ENCODE measurements at places on chromosomes 6 and 20.
A peak's percentile ranks its signal among the peaks of the same experiment; 100 is the strongest.

- no peak for DNase-seq
Measured at GRCh38 chr6:14412026-14412425, 294.5 kb downstream of the CD83 start.

DNA sequence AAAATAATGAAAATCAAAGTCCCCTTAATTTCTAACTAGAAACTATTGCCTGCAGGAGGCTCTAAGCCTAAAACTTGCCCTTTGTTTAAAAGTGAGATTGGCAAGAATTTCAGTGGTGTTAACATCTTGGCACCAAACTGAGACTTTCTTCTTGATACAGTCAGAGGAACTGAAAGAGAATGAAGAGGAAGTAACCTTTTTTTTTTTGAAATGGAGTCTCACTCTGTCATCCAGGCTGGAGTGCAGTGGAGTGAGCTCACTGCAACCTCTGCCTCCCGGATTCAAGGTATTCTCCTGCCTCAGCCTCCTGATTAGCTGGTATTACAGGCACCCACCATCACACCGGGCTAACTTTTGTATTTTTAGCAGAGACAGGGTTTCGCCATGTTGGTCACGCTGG is 3.6 kb downstream of the DOP1A start:
- no peak for DNase-seq

GRCh38 chr6:149127212-149127611 is 190.3 kb upstream of the TAB2 start:
- DNase-seq = no peak

DNA sequence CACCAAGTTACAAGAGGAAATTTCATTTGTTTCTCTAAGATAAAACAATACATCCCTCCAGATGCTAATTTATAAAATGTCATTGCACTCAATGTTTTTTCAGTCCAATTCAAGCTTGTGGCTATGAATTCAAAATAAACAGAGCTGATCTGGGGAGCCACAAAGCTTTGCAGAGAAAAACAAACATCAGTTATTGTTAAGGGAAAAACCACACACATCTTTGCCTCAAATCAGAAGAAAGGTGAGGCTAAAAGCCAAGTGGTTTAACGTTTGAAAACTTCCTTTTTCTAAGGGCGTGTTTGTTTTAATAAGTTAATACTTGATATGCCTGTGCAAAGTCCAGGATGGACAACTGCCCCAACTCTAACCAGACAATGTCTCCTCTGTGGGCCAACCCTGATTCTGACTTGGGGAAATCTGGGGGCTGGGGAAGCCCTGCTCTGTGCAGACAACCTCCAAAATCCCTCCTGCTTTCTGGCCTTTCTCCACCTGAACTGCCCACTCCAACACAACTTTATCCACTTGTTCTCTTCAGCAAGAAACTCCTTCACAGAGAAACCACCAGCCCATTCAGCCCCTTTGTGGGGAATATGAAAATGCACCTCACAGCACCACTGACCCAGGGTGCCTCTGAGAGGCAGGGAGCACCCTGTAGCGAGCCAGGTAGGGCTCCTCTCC is 44.6 kb upstream of the NT5E start:
- no peak for DNase-seq

DNA sequence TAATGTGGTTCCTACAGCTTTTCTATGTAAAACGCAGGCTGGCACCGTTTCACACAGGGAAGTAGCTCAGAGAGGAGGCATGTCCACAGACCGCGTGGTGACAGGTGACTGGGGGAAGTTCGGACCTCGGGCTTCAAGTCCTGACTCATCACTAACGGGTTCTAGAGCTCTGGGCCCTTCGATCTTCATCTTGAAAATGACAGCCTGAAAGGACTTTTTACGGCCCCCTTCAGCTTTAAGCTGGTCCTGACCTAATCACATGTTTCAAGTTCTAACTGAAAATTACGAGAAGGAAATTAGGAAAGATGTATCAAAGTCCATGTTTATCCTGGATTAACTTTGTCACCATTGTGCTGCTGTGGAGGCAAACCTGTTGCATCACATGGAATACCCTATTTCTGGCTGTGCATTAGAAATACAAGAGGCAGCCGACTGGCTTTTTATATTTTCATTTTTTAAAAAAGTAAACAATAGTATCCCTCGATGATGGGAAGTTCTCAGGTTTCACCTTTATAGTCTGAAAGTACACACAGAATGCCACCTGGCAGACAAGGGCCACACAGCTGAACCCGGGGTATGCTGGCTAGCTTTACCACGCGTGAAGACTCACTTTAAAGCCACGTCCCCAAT is 2.0 kb downstream of the MAN1A1 start:
- DNase-seq = no peak

GRCh38 chr6:137430954-137431353 is 63.2 kb downstream of the OLIG3 start:
- no peak for DNase-seq

- no peak for DNase-seq
Measured at GRCh38 chr6:78268591-78269452, 598.5 kb upstream of the IRAK1BP1 start.

DNA sequence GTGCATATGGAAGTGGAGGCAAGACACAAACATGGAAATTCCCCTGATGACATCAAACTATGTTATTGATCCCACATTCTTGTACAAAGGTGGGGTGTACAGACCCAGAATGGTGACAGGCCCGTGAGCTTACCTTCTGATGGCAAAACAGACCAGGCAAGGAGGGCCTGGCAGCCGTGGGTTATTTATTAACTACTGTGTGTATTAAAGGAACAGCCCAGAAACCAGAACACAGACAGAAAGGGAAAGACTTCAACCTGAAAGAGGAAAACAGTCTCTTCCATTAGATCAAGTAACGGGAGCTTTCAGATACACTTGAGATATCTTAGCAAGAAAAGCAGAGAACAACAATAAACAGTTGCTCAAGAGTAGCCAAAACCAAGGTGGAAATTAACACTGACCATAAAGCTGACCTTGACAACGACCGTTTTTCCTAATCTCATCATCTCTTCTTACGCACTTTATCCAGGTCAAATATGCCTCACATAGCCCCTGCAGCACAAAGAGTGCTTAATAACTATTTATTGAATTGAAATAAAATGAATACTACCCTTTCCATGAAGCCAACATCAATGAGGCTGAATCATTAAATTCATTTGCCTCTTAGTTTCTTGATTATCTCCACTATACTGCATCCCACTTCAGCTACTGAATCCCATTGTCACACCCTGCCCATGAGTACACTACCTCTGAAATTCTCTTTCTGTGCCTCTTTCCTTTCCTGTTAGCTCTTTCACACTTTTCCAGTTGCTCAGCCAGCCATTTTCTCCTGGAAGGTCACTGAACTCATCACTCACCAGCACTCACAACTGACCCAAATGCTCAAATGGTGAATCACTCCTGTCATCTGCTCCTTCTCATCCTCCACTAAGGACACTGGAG is 67.4 kb downstream of the MOXD1 start:
- DNase-seq = no peak

GRCh38 chr6:96007663-96008062 is 8.1 kb upstream of the FUT9 start:
- DNase-seq = no peak

GRCh38 chr6:111536910-111537527 is 54.0 kb upstream of the REV3L start:
- no peak for DNase-seq

- DNase-seq = no peak
Measured at GRCh38 chr20:58647796-58648501, 3.1 kb upstream of the STX16 start.

DNA sequence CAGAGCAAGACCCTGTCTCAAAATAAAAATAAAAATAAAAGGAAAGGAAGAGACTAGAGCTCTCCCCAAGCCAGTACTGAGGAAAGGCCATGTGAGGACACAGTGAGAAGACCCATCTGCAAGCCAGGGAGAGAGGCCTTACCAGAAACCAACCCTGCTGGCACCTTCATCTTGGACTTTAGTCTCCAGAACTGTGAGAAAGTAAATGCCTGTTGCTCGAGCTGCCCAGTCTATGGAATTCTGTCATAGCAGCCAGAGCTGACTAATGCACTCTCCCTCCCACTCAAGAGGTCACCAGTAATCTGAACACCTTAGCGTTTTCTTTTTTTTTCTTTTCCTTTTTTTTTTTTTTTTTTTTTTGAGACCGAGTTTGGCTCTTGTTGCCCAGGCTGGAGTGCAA is 7.3 kb upstream of the PRPH2 start:
- no peak for DNase-seq

GRCh38 chr6:21823371-21823770 is 229.8 kb downstream of the SOX4 start:
- no peak for DNase-seq

- DNase-seq = no peak
Measured at GRCh38 chr6:160005861-160006540, 37.1 kb downstream of the IGF2R start.

- DNase-seq = no peak
Measured at GRCh38 chr6:5589422-5590141, 328.3 kb downstream of the FARS2 start.

GRCh38 chr6:26660000-26660361 is 435 bp upstream of the ZNF322 start:
- DNase-seq = no peak

GRCh38 chr20:39893003-39893685 is 795.9 kb downstream of the MAFB start:
- no peak for DNase-seq

DNA sequence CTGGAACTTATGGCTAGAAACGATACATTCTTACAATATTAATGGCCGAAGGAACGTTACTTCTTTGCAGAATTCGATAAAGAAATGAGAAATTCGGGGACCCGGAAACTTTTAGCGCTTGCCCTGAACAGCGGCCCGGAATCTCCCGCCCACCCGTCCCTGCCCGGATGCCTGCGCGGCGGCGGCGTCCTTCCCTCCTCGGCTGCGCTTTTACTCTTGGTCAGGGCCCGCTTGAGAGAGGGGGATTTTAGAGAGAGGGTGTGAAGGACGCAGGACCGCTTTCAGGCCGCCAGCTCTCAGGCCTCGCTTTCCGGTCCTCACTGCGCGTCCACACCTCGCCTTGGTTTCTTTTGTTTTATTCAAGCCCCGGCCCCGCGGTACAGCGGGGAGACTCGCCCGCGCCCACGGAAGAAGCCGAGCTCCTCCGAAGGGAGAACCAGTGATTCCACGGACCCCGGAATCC is 243.7 kb downstream of the ARID1B start:
- DNase-seq = no peak

- no peak for DNase-seq
Measured at GRCh38 chr20:60345106-60345505, 386.9 kb downstream of the CDH26 start.

DNA sequence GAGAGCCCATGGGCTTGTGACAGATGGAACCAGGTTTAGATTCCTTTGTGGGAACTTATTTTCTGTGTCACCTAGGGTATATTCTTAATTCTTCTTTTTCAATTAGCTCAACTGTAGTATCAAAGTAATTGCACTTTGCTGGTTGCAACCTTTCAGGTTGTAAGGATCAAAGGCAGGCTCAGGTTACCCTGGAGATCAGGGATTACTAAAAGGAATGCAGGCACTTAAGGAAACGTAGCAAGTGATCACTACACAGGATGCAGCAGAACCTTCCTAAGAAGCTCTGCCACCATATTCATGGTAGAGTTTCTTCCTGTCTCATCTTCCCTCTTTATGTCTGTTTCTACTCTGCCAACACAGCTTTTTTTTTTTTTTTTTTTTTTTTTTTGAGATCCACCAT is 133.2 kb upstream of the JAG1 start:
- DNase-seq = no peak

DNA sequence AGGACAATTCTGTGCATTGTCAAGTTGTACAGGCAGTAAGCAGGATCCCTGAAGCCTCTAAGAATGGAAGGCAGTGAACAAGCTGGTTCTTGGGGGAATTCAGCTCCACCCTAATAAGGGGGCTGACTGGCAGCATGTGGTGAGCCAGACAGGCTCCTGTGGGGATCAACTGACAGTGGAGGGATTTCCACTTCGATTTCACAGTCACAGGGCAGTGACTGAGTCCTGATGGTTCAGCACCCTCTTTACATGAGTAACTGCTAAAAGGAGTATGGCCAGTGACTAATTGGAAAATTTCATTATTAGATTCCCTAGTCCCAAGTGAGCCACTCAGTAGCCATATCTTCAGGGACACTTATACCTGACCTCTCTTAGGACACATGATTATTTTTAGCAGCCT is 78.4 kb downstream of the NDUFAF5 start:
- no peak for DNase-seq

- no peak for DNase-seq
Measured at GRCh38 chr6:137910843-137911456, 43.9 kb downstream of the TNFAIP3 start.

DNA sequence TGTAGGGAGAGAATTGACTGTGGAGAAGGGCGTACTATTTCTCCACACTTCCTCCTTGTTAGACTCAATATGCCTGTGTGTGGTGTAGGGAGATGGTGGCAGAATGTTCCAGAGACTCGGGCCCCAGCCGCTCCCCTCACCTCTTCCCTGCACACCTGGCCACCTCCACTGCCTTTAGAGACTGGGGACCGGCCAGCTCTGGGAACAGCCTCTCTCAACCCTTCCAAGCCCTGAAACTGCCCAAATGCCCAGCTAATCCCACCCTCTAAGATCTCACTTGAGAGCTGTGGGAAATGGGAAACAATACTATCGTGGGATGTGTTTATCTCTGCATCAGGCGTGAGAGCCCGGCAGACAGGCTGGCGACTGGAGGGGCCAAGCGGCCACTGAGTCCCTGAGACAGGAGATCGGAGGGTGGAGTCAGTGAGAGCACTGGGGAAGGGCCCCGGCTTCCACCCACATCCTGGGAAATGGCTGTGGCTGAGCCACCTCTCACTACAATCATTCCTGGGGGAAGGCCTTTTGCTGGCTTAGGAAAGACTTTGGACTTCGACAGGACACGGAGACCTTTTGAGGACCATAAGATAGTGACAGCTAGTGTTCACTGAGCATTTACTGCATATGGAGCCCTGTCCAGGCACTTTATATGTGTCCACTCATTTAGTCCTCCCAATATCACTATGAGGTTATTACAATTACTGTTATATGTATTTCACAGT is 31.0 kb upstream of the MRPS18A start:
- no peak for DNase-seq

GRCh38 chr6:134628154-134628553 is 310.2 kb upstream of the SGK1 start:
- no peak for DNase-seq

DNA sequence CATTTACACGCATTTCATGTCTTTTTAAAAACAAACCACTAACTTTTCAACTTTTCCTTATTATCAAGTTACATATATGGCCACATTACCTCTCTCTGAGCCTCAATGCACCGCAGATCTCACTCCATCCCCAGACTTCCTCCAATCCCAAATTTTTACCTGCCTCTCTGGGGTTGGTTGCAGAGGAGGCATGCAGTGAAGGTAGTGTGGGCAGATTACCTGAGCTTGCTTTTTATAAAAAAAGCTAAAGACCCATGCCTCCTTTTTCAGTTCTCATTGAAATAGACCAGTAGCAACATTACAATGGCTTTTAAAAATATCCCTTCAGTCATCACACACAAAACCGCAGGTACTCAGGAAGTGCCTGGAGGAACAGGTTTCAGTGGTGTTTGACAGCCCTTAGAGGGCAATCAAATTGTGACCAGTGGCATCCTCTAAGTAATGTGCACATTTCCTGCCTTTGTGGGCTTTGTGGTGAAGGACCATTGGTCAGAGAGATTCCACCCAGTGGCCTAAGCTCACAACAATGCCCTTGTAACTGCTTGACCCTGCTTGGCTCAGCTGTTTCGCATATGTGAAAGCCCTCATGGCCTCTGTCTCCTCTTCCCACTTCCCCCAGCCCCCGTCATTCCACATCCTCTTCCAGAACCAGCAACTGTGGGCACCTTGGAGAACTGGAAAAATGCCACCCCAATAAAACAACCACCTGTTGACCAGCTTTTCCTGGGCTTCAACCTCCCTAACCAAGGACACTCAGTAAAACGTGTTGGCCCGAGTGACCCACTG is 30.2 kb upstream of the IL17A start:
- DNase-seq = no peak

GRCh38 chr20:58851221-58851968 is 693 bp upstream of the GNAS-AS1 start:
- peak; percentile 16 for DNase-seq

All from activated naive CD4-positive, alpha-beta T cell treated with anti-CD3 and anti-CD28 coated beads, Interleukin-2, amount 50 U/mL, for 72 hours (primary cell).